Amniotic stem cell (primary cell): ENCODE measurements at places on chromosomes 1 and 21.

DNA sequence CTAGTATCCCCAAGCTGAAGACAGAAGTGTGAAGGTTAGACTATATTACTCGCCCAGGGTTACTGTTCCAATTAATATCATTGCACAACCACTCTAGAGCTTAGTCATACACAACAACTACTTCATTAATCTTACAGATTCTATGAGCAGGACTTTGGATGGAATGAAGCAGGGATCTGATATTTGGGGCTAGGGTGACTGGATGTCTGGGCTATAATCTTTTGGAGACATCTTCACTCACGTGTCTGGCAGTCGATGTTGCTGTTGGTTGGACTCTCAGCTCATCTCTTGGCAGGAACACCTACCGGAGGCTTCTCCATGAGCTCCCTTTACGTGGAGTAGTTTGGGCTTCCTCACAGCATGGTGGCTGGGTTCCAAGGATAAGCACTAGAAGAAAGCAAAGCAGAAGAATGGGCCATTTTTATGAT lies 519.2 kb upstream of the B3GALT2 start:
- no peak for DNase-seq

DNA sequence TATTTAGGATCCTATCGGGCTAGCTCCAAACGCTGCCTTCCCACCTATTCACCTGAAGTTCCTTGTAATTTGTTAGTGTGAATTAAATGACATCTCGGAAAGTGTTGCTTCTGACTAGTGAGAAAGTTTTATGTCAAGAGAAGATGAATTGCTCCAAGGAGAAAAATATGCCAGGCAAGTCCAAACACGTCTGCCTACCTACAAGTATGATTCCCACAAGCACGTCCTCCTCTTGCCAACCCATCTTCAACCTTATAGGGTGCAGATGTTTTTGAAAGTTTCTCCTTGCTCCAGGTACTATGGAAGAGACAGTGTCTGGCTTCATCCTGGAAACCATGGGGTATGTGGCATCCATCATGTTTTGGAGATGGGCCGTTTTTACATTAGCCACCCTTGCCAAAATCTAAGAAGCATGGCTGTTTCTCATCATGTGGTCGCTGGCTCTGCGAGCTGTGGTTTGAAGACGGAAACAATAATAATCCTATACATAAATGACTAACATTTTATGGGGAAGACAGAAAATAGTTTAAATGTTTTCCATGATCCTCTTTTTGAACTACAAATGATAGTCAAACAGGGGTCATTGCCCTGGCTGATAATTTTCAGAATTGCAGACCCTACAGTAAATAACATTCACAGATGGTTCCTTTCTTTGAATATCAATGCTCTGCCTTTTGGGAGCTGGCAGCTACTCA lies 505.8 kb downstream of the SMYD3 start:
- no peak for DNase-seq

DNA sequence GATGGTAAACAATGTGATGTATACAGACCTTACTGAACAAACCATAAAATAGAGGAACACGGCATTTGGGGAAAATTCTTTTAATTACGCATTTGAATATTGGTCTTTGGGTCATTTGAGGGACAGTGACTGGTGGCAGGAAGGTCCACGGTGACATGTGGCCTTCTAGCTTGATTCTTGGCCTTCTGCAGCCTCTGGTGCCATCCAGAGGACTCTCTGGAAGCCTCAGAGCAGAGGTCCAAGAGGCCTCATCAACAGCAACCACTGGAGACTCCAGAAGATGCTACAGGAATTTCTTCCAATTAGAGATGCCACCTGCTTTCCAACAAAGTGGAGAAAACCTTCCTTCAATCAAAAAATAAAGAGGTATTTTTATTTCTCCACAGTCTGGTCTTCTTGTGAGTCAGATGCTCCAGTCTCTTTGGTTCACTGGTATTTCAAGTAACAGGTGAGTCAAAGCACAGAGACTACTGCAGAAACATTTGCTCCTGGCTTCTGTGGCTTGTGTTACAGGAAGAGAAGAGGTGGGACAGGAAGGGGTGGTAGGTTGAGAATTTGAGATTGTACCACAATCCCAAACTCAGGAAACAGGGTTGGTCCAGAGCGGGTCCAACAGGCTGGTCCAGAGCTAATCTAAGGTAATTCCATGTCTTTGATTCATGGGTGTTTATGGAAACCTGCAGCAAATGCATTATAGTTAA lies 2.7 kb upstream of the F5 start:
- no peak for DNase-seq

DNA sequence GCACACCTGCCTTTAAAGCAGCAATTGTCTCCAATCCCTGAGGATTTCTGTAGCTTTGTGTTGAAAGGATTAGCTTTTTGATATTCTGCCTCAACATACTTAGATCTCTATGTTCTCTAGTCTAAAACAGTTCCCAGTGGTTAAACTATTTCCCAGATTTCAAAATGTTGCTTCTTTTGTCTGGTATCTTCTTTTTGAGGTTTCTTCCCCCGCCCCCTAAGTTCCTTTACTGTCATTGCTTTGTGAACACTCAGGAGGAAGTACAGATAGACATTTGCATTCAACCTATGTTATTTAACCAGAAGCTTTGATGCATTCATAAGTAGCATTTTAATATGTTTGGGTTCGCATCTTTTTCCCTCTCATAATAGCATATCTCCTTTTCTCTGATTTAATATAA lies 33.5 kb downstream of the CYYR1 start:
- DNase-seq = no peak

- DNase-seq = no peak
These were observed 5.8 kb upstream of the MPZL1 start for GRCh38 chr1:167716000-167716271.

- peak; percentile 48 for DNase-seq
These were observed 23.1 kb downstream of the EIF2D start for GRCh38 chr1:206589206-206589605.

- DNase-seq = no peak
These were observed 9.7 kb upstream of the TMEM240 start for GRCh38 chr1:1550087-1550486.

DNA sequence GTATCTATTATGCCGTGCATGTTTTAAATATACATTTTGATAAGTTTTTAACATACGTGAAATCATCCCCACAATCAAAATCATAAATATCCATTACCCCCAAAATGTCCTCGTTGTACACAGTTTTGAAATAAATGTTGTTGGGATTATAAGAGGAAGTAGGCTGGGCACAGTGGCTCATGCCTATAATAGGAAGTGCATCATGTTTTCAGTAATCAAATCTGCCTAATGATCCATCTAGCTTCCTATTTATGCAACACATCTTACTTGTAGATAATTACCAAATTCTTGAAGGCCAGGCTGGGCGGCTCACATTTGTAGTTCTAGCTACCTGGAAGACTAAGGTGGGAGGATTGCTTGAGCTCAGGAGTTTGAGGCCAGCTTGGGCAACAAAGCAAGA lies 15.0 kb upstream of the IFNGR2 start:
- no peak for DNase-seq

GRCh38 chr1:203158960-203159665 lies 16.5 kb downstream of the MYBPH start:
- DNase-seq = no peak

DNA sequence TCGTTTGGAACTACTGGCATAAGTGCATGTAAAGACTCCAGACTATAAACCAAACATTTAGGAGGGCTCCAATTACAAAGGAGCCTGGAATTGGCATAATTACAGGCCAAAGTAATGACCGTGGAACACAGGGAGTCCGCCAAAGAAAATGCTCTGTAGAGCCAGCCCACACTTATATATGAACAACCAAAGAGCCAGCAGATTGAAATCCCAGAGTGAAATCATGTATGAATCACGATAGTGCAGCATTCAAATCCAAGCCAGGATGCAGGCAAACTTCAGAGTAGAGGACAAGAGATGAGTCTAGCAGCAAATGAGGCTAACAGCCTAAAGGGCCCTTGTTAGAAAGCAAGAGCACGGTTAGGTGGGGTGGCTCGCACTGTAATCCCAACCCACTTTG lies 13.1 kb downstream of the VPS26C start:
- DNase-seq = no peak

- no peak for DNase-seq
These were observed 85.2 kb downstream of the TBX19 start for GRCh38 chr1:168365719-168366479.

DNA sequence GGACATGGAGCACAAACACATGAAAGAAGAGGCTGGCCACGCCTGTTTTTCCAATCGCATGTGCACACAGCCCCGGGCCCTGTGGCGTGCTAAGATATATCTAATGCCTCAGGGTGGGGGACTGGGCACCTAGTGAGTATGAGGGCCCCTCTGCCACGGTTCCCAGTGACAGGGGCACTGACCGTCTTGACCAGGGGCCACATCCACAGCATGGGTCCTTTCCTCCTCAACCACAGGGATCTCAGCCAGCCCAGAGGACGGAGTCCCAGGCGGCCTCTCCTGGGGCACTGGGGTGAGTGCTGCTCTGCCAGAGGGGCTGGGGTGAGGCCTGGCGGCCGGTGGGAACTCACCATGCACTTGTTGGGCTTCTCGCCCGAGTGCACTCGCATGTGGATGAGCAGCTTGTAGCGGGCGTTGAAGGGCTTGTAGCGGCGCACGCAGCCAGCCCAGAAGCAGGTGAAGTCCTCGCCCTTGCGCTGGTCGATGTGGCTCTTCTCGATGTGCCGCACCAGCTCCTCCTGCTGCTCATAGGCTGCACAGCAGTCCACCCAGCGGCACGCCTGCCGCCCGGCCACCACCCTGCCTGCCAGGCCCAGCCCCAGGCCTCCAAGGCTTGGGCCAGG lies 134.7 kb downstream of the DMRTB1 start:
- no peak for DNase-seq

- DNase-seq = no peak
These were observed 8.8 kb downstream of the SMYD2 start for GRCh38 chr1:214289574-214290272.

- peak; percentile 69 for DNase-seq
These were observed 17.6 kb upstream of the CLIC4 start for GRCh38 chr1:24727501-24728216.

GRCh38 chr1:234619071-234619480 lies 9.1 kb upstream of the IRF2BP2 start:
- no peak for DNase-seq

DNA sequence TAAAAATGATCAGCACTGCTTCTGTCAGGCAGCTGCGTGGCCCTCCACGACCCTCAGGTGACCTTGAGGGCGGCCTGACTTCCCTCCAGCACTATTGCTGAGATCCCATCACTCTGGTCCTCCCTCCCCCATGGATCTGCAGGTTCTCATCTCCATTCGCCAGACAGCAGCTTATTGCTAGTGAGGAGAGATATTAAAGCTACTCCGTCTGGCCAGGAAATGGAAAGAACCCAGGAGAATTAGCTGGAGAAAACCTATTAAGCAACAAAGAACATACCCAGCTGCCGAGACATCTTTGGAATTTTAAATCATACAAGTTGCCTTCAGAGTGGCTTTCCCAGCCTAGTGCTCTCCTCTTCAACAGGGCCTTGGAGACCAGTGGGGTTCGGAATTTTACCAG lies 25.7 kb upstream of the KCNN3 start:
- DNase-seq = no peak

DNA sequence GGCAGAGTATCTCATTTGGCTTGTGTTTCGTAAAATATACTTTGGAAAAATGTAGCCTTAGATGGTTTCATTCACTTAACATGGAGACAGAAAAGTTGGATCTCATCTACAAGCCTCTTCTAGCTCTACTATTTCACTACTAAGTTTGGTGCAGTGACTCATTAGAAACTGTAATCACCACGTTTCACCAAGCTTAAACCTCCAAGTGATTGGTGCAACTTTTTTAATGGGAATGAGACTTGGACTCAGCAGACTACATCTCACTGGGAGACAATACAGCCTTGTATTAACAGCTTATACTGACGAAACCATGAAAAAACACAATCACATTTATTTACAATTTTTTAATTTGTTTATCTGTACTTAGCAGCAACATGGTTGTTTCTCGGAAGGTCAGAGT lies 29.9 kb upstream of the NRIP1 start:
- DNase-seq = no peak

GRCh38 chr1:50644447-50645105 lies 221.3 kb upstream of the DMRTA2 start:
- no peak for DNase-seq

DNA sequence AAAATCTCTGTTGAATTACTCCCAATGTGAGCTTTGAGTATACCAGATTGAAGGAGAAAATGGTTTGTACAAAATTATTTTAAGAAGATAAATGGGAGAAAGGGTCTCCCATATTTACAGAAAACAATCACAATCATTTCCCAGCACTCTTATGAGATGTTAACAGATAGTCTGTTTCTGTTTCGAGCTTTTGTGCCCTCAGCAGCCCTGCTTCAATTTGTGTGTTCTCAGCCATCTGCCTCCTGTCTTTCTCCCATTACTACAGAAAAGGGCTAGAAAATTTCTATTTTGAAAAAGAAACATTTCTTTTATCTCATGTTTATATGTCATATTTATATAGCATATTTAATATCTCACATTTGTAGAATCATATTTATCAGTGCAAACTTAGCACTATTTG lies 498.4 kb downstream of the TTLL7 start:
- DNase-seq = no peak

- DNase-seq = no peak
These were observed 22.7 kb upstream of the SLC2A1 start for GRCh38 chr1:42981255-42981805.

DNA sequence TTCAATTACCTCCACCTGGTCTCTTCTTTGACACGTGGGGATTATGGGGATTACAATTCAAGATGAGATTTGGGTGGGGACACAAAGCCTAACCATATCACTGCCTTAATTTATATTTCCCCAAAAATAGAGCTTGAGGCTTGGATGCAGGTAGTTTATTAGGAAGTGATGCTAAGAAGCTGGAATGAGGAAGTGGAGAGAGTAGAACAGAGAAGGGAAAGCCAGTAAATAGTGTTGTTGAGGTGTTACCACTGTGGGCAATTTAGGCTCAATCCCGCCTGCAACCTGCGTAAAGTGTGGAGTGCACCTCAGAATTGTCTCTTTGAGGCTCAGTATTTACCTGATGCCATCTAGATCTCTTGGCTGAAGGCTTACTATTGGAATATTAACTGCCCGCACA lies 4.9 kb upstream of the DOCK7 start:
- DNase-seq = no peak

DNA sequence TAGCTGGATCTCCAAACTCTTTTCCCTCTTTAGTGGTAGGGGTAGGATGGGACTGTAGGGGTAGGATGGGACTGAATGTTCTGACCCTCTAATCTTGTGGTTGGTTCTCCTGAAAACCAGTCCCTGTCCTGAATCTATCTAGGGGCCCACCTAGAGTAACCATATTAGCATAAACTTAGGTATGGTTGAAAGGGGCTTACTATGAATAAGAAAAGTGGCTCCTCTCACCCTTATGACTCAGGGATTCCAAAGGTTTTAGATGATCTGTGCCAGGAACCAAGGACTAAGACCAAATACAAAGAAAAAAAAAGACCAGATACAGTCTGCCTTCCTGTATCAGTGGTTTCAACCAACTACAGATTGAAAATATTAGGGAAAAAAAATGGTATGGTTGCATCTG lies 28.9 kb downstream of the RNF2 start:
- DNase-seq = no peak

DNA sequence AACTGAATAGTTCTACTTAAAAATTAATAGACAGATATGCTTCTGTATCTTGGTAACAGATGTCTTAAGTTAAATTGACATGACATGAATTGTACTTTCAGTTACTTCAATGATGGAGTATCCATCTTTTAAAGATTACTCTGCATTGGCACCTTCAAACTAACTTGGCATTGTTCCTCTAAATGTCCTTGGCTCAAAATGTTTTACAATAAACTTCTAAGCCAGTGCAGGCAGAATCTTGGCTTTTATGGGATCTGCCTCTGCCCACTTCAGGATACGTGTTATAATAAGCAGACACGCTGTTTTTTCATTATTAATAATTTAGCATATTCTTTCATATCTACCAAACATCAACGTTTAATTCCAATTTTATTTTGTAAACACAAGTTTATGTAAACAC lies 873.4 kb upstream of the ADAMTS5 start:
- no peak for DNase-seq
